ENCODE measurements at places on chromosomes 2 and 18.

GRCh38 chr2:124257120-124257519 lies 232.0 kb downstream of the CNTNAP5 start:
- no peak for DNase-seq

DNA sequence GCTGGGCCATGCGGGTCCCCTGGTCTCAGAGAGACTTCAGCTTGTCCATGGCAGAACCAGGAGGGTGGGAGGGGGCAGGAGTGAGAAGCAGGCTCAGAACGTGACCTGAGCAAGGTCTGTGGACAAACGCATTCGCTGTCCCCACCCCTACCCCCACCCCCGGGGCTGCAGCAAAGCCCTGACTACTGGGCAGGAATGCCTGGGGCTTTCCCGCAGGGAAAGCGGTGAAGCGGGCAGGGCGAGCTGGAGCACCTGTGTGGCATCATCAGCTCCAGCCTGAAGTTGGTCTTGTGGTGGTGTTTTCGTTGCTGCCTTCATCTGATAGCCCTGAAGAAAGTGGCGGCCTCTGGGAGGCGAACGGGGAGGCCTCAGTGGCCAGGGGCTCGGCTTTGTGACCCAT lies 26.1 kb upstream of the ALKAL2 start:
- DNase-seq, result no peak

- no peak for DNase-seq
These were observed 11.1 kb downstream of the MATN3 start for GRCh38 chr2:20001361-20001863.

- no peak for DNase-seq
These were observed 689.8 kb upstream of the NXPH2 start for GRCh38 chr2:139469985-139470384.

GRCh38 chr2:195658541-195658890 lies 1.5 kb downstream of the SLC39A10 start:
- no peak for DNase-seq

- DNase-seq, result no peak
These were observed 12.0 kb upstream of the SLC38A11 start for GRCh38 chr2:164967361-164967760.

GRCh38 chr2:182503886-182504285 lies 77.0 kb upstream of the PDE1A start:
- DNase-seq, result no peak

- DNase-seq, result no peak
These were observed 16.4 kb downstream of the CEP76 start for GRCh38 chr18:12686100-12686499.

- DNase-seq, result no peak
These were observed 209.1 kb upstream of the ID2 start for GRCh38 chr2:8472545-8473323.

GRCh38 chr2:234241656-234242458 lies 191.4 kb downstream of the SPP2 start:
- no peak for DNase-seq

- DNase-seq, result no peak
These were observed 49.9 kb upstream of the RTN4 start for GRCh38 chr2:55099878-55100820.

- DNase-seq, result no peak
These were observed 185.3 kb upstream of the SIX2 start for GRCh38 chr2:45194596-45194995.

DNA sequence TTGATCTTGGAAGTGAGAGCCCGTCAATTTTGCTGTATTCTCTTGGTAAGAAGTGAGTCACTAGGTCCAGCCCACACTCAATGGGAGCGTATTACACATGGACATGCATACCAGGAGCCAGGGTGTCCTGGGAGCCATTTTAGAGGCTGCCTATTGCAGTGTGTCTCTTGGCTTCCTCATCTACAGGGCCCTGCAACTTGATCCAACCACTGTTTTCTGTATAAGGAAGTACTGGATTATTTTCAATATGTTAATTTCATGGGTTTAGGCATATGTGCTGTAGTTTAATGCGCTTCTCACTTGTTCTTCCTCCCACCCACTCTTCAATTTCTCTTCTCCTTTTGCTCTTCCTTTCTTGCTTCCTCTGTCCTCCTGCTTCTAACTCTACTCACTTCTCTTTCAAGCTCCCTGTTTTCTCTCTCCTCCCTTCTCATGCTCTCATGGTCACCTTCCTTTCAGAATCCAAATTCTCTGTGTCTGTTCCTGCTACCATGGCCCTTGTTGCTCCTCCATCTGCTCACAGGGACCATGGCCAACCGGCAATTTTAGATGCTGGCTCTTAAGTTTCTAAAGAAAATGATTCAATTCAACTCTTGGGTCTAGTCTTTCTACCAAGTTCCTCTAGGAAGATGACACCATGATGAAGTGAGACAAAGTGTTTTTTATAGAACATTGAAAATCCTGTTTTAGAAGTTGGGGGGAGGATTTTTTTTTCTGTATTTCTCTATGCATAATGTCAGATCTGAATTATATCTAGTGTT lies 152.0 kb upstream of the ZEB2 start:
- no peak for DNase-seq

GRCh38 chr2:207593277-207593676 lies 31.9 kb downstream of the METTL21A start:
- no peak for DNase-seq

GRCh38 chr2:223196331-223196730 lies 144.3 kb downstream of the KCNE4 start:
- DNase-seq, result no peak

DNA sequence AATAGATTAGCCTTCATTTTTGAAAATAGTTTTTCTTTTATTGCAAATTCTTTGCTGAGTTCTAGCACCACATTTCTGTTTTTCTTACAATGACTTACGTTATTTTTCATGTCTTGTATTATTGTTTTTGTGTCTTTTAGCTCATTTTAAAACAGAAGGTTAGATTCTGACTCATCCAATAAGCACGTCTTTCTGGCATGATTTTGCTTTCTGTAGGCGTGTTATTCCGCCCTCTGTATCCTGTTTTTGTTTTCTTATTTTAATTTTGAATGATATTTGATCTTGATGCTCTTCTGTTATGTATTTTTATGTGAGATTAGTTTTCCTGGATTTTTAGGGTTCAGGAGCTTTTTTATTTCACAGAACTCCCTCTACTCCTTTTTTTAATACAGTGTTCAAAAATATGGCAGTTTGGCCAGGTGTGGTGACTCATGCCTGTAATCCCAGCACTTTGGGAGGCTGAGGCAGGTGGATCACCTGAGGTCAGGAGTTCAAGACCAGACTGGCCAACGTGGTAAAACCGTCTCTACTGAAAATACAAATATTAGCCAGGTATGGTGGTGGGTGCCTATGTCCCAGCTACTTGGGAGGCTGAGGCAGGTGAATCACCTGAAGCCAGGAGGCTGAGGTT lies 145.0 kb downstream of the CLIP4 start:
- DNase-seq, result no peak

DNA sequence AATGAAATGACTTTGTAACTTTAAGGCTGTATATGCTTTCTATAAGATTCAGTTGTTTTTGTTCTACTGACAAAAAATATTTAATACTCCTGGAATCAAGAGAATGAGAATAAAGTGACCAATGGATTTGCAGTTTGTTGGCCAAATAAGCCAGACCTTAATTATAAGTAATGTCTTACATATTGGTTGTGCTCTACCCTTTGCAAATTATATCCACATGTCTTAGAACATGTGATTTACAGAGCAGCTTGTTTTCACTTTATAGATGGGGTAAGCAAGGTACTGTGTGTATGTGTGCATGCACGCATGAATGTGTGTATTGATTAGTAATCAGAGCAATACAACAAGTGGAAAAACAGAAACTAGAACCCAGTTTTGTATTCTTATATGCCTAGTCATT lies 59.1 kb downstream of the RMDN2 start:
- DNase-seq, result no peak

- DNase-seq, result no peak
These were observed 650 bp downstream of the ACKR3 start for GRCh38 chr2:236570081-236570868.

GRCh38 chr2:227466887-227467600 lies 4.9 kb upstream of the AGFG1 start:
- no peak for DNase-seq

- DNase-seq, result no peak
These were observed 164.2 kb upstream of the ETAA1 start for GRCh38 chr2:67232936-67233335.

GRCh38 chr2:229195346-229195947 lies 75.6 kb downstream of the PID1 start:
- no peak for DNase-seq

GRCh38 chr2:132009177-132009873 lies 152.4 kb downstream of the ANKRD30BL start:
- no peak for DNase-seq

GRCh38 chr2:60819155-60819862 lies 62.1 kb upstream of the REL start:
- DNase-seq, result peak; percentile 77

DNA sequence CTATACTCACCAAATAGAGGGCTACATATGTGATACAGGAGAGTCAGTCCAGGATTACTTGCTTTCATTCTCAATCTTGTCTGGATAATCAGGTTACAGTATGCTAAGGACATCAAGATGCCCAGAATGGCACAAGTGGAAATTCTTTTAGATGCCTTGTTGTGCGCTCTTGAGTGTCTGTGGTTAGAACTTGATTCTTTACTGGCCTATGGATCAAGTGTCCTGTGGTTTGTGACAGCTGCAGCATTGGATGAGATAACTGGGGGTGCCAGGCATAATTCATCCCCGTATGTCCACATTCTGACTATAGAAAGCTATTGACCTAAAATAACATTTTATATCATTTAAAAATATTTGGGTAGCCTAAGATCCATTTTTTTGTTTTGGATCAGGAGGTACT lies 40.1 kb downstream of the CDC42EP3 start:
- no peak for DNase-seq

- DNase-seq, result no peak
These were observed 31.1 kb downstream of the CHN1 start for GRCh38 chr2:174974131-174974530.

DNA sequence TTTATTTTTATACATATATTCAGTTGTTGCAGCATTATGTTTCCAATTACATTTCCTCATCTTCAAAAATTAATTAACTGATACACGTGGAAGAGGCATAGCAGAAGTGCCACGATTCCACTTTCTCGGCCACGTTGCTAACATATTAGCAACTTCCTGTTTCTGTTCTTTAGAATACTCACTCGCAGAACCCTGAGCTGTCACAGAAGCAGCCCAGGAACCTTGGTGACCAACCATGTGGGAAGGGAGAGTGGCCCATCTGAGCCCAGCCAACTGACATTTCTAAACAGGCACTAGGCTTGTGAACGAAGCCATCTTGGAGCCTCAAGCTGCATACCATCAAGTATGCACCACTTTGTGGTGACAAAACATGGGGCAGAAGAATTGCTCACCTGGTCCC lies 350.1 kb downstream of the CBLN2 start:
- DNase-seq, result no peak

DNA sequence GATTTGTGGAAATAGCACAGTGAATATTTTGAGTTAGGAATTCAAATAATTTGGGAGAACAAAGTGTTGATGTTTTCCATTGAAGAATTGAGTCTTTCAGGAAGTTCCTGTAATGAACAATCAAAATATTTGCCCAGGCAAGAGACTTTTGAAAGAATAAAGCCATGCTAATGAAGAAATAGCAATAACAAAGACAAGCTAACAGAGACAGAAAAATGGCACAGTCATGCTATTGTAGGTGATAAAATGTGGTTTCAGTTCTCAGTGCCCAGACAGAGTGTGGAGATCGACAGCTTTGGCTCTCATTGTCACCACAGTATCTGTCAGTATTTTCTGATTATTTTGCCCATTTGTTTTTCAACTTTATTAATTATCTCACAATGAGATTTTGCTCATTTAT lies 490.8 kb upstream of the PIK3C3 start:
- DNase-seq, result no peak

GRCh38 chr2:240792629-240793312 lies 27.2 kb downstream of the KIF1A start:
- DNase-seq, result no peak

DNA sequence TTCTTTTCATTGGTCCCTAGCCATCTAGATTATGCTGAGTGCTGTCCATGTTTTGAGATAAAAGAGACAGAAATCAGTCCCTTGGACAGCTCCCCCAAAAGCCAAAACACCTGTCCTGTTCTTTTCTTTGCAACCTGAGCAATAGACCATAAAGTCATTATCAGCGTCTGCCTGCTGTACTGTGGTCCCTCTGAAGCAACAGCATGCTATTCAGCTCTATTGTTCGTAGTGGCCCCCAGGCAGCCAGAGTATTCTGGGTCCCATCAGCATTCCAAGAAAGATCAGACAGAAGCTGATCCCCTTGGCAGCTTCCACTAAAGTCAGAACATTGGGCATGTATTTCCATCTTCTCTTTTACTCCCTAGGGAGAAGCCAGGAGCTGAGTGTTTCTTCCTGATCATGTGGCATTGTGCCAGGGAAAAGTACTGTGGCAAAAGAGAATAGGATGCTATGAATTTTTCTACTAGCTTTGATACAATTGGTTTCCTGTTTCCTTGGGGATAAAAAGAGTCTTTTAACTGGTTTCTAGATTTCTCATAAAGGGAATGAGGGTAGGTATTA lies 33.6 kb upstream of the ZSWIM2 start:
- DNase-seq, result no peak

DNA sequence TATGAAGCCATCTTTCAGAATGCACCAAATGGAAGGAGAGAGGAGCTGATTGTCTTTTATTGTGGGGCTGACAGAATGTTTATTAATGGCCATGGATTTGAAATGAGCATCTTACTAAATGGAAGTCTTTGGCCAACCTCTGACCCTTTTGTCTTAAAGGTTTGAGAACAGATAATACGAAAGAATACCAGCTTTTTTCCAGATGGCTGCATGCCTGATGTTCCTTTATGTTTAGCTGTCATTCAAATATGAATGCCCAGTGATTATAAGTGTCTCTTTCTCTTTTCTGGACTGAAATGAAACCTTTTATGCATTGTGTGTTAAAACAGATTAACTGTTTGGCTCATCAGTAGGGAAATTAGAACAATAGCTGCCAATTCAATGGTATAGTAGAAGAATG lies 46.0 kb downstream of the PARD3B start:
- DNase-seq, result no peak

- DNase-seq, result no peak
These were observed 160.1 kb downstream of the HAUS1 start for GRCh38 chr18:46264255-46264654.

DNA sequence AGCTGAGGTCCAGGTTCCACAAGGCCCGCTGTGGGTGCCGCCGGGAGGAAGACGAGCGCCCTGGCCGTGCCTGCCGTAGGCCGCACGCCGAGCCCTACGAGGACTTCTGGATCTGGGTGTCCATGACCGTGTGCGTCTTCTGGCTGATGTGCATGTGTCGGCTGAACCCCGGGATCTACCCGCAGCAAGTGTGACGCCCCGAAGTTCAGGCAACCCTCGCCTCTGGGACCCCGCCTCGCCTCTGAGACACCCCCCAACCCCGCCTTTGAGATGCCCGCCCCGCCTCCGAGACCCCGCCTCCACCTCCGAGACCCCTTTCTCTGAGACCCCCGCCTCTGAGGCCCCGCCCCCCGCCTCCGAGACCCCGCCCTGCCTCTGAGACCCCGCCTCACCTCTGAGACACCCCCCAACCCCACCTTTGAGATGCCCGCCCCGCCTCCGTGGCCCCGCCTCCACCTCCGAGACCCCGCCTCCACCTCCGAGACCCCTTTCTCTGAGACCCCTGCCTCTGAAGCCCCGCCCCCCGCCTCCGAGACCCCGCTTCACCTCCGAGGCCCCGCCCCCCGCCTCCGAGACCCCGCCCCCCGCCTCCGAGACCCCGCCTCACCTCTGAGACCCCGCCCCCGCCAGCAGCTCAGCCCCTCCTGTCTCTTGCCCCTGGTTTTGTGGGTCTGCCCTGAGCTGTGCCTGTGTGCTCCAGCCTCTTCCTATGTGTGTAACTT lies 3.7 kb downstream of the RTP5 start:
- DNase-seq, result no peak

GRCh38 chr2:173119944-173120343 lies 44.3 kb downstream of the MAP3K20 start:
- no peak for DNase-seq

GRCh38 chr18:36066686-36067054 lies 689 bp downstream of the RPRD1A start:
- DNase-seq, result no peak

Data from stimulated activated CD8-positive, alpha-beta memory T cell treated with anti-CD3 and anti-CD28 coated beads, Interleukin-4, amount 100 ng/mL, for 1 hour (primary cell).